ENCODE measurements at places on chromosomes 1 and 21. TPM values are rescaled to one million over a fixed set of nuclear protein-coding genes. Genes with fewer than 3 reads are reported as not detected.

OR10R2 gene
- not detected for total RNA-seq

KLHDC8A gene
- not detected for total RNA-seq

TMEM79 gene
- 27.3 TPM for total RNA-seq

LRRC8B gene
- total RNA-seq, result 9.8 TPM

ELF3 gene
- total RNA-seq, result 287 TPM

FUCA1 gene
- 10.6 TPM for total RNA-seq

PTPN7 gene
- 7.9 TPM for total RNA-seq

CLCA1 gene
- total RNA-seq, result not detected

MR1 gene
- 12.8 TPM for total RNA-seq

CASQ2 gene
- 3.2 TPM for total RNA-seq

MECR gene
- total RNA-seq, result 16.9 TPM

RNF186 gene
- total RNA-seq, result not detected

MX2 gene
- total RNA-seq, result 13.5 TPM

ITGB2 gene
- 35.1 TPM for total RNA-seq

MIXL1 gene
- total RNA-seq, result not detected

GPR25 gene
- 5.9 TPM for total RNA-seq

MTARC1 gene
- total RNA-seq, result 9.6 TPM

ETV3L gene
- not detected for total RNA-seq

CORT gene
- not detected for total RNA-seq

RGSL1 gene
- total RNA-seq, result not detected

KLF17 gene
- total RNA-seq, result 0.25 TPM

SRP9 gene
- 120 TPM for total RNA-seq

ADORA1 gene
- total RNA-seq, result 5.2 TPM

MEAF6 gene
- 54.5 TPM for total RNA-seq

SAMD13 gene
- total RNA-seq, result not detected

RGS13 gene
- total RNA-seq, result 0.98 TPM

KLHDC9 gene
- 9.3 TPM for total RNA-seq

SGIP1 gene
- total RNA-seq, result 14.0 TPM

LEMD1 gene
- total RNA-seq, result not detected

GBP6 gene
- total RNA-seq, result 23.1 TPM

All from vagina (tissue), 2 donors.